ENCODE measurements at places on chromosomes 12 and 14. TPM values are rescaled to one million over a fixed set of nuclear protein-coding genes. Genes with fewer than 3 reads are reported as not detected.

GRCh38 chr14:71579331-71579730 lies 352.9 kb upstream of the RGS6 start:
- no peak for DNase-seq

DNA sequence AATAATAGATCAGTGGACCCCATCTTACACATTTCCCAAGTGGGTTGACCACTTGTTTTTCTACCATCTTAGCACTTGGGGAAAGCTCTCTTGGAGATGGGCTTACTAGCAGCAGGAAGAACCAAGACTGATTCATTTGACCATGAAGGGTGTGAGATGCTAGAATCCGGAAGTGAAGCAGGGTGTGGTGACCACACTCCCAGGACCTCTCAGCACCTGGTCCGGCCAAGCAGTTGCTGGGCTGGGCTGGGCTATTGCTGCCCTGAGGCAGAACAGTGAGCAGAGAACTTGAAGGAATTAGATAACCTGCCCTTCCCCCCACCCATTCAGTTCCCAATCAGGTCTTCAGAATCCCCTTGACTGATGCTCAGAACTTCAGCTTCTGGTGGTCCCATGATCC lies 24.4 kb downstream of the ADCY6 start:
- no peak for DNase-seq

DNA sequence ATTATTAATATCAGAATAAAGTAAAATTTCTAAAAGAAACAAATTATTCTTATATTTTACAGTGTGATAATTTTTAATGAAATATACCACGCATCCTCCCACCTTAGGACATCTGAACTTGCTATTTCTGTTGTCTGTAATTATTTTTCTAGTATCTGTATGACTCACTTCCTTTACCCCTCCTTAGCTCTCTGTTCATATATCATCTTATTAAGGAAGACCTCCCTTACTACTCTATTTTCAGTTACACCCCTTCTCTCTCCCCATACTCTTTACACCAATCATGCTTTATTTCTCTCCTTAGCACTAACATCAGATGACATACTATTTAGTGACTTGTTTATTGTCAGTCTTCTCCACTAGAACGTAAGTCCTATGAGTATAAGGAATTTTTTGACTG lies 34.2 kb upstream of the C12orf50 start:
- no peak for DNase-seq

GRCh38 chr12:321606-322326 lies 59.1 kb upstream of the SLC6A13 start:
- no peak for DNase-seq

DNA sequence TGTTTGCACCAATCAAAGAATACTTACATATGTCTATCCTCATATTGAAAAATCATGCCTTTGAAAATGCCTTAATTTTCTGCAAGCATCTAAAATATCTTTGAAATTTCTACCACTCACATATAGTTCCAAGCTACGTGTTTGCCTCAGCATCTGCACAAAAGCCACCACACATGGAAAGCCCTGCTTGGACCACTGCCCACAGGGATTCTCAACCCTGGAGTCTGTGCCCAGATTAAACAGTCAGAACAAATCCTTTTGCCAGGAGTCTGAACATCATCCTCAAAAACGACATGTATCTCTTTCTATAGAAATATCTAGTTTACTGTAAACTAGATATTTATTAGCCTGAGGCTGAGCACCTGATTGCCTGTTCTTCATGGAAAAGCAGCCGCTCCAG lies 32.6 kb downstream of the ARMH4 start:
- no peak for DNase-seq

DNA sequence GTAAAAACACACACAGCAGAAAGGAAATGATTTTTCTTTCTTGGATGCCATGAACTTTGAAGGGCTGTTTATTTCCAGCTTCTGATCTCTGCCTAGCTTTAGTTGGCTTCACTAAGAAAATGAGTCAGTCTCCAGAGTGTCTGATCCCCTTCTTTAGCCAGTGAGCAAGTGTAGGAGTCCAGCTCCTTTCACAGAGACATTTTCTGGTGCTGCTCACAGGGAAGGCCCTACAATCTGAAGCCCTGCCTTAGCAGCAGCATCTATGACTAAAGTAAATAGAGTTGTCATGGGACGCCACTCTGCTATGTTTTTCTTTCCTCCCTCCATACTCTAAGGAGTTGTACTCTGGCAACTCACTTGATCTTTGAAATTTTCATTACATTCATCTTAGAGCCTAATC lies 103.5 kb downstream of the RPAP3 start:
- no peak for DNase-seq

DNA sequence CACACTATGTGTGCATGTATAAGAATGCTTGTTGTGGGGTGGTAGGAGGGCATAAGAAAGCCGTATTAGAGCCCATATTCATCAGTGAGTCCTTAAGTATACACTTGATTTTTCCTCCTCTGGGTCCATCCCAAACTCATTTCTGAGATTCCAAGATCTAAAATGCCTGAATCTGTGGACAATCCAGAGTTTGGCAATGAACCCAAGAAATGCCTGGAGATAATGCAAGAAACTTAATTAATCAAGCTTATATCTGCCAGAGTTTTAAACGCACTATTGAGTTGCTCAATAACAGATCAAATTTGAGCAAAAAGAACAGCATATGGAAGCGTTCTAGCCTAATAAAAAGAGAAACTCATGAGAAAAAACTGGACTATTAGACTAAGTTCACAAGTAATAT lies 143.4 kb upstream of the NAV3 start:
- DNase-seq, result no peak

DNA sequence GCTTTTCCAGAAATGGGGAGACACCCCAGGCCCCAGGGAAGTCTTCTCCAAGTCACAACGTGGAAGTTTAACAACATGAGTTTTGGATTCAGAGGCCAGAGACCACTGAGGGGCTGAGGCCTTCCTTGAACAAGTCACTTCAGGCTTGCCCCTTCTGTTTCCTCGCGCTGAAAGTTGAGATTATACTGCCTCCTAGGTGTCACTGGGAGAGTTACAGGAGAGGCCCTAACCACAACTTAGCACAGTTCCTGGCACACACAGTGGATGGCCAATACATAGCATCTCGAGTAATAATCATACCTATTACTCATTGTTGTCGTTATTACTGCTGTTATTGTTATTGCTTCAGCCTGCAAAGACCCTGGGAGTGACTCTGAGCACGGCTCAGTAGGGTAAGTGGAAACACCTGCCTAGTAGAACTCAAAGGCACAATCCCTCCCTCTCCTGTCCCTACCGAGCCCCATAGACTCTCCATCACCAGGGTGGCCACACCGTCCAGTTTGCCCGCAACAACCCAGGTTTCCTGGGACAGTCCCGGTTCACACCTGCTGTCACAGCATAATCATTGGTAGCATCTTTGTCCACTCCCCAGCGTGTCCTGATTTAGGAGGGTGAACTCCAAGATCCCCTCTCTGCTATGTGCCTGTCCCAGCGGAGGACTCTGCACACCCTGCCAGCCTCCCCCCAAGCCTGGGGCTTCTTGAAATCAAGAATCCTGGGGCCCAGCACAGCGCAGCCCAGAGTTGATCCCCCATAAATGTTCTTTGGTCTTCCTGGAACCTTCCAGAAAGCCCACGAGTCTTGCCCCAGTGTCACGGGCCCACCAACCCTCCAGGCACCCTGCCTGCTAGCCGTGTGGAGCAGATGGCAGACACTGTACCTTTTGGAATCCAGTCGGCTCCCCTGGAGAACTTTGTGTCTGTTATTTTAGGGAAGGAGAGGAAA lies 85.0 kb downstream of the SYNE3 start:
- no peak for DNase-seq

- no peak for DNase-seq
Measured at GRCh38 chr12:122094735-122095631, 16.4 kb downstream of the MLXIP start.

GRCh38 chr12:109677279-109677691 lies 36.3 kb upstream of the FAM222A start:
- DNase-seq, result no peak

DNA sequence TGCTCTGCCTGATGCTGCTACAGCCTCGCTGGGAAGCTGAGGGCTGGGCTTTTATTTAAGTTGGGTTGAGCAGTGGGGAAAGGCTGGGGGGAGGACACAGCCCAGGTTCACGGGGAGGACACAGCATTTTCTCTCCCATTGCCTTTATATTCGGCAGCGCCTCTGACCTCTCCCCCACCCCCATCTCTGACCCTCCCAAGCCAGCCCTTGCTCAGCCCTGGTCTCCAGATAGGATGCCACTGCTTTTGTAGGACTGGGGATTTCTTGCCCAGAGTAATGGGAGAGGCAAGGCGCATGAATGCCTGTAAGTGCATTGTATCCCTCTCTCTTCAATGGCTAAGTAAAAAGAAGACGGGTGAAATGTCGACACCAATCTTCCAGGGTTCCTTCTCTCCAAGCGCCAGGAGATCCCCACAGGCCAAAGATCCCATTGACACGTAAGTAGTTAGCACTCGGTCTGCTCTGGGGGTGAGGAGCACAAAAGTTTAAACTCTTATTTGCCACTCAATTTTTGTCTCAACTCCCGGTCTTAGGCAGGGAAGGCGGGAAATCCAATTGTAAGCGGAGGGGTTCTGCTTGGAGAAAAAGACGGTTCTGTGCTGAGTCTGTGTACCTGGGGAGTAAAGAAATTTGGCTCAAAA lies 4.6 kb downstream of the HOXC4 start:
- no peak for DNase-seq

GRCh38 chr14:22524115-22524783 lies 64.8 kb downstream of the DAD1 start:
- DNase-seq, result no peak

DNA sequence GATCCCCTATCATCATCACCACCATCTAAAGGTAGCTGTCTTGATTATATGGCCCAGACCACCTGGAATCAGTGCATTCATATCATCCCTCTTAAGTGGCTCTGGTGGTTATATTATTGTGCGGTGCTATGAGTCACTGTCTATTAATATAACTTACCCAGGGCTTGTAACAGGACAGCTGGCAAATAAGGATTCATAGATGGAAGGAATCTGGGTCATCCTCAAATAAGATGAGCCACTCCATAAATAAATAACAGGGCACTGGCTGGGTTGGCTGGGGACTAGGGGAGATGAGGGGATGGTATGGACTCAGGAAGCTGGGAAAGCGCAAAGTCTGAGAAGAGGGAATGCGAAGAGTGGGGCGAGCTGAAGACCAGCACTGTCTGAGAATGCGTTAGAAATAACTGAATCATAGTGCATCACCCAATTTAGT lies 216.1 kb downstream of the NUAK1 start:
- no peak for DNase-seq

DNA sequence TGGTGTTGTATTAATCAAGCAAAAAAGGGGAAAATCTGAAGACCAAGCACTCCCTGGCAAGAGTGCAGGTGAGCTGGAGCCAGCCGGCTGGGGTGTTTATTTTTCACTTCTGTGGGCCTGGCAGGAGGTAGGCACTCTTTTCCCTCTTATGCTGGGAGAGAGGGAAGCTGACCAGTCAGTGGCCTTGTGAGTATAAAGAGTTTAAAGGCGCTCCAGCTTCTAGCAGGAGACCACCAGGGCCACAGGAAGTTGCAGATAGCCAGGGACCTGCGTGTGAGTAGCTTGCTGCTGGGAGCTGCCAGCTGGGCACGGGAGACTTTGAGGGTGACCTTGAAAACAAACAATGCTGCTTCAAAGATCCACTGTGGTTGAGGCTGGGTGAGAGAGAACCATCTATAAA lies 217.4 kb upstream of the PWP1 start:
- no peak for DNase-seq

GRCh38 chr14:90602088-90602687 lies 205.4 kb downstream of the CALM1 start:
- no peak for DNase-seq

GRCh38 chr12:114933428-114934160 lies 249.6 kb upstream of the TBX3 start:
- peak; percentile 87 for DNase-seq

GRCh38 chr14:93716002-93716745 lies 72.1 kb downstream of the PRIMA1 start:
- no peak for DNase-seq

- DNase-seq, result no peak
Measured at GRCh38 chr12:20140751-20141150, 227.6 kb upstream of the PDE3A start.

DNA sequence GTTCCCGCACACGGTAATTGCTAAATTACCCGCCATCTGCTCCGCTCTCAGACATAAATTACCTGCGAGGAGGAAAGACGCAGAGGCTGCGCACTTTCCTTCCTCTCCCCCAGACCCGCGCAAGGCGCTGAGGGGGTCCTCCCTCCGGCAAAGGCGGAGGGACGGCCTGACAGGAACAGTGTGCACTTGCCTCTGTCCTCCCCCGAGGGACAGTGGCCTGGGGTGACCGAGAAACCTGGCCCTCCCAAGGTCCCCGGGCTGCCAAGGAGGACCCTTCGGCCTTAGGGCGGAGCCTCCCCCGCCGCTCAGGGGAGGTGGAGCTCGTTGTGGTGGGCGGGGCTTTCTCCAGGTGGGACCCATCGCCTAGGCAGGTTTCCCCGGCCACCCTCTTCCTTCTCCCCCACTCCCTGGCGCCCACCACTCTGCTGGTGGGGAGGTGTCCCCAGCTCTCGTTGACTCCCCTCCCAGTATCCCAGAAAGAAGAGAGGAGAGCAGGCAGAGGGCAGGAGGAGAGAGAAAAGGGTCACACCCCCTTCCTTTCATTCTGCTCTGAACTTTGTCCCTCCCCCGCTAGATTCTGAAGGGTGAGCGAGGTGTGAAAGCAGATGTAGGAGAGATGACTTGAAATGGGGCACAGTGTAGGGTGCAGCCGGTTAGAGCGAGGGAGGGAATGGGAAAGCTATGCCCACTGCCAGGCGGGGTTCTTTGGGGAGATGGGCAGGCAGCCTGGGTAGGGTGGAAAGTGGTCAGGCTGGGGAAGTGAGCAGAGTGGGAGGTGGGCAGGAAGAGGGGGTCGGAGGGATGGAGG lies 11.4 kb upstream of the CALCOCO1 start:
- DNase-seq, result no peak

- DNase-seq, result no peak
Measured at GRCh38 chr14:30872602-30873001, 1.8 kb upstream of the COCH start.

GRCh38 chr12:117485984-117486839 lies 124.8 kb upstream of the NOS1 start:
- DNase-seq, result no peak

- DNase-seq, result no peak
Measured at GRCh38 chr12:102008615-102009126, 53.1 kb downstream of the WASHC3 start.

The OAS1 gene
- 6.0 TPM for total RNA-seq

The ATP23 gene
- total RNA-seq, result 8.0 TPM

The AQP6 gene
- not detected for total RNA-seq

The CDKN3 gene
- 7.7 TPM for total RNA-seq

The CELA1 gene
- total RNA-seq, result not detected

The HOXC6 gene
- total RNA-seq, result 1.8 TPM

The TTC5 gene
- 13.3 TPM for total RNA-seq

The COX6A1 gene
- 615 TPM for total RNA-seq

The LRRIQ1 gene
- total RNA-seq, result 2.3 TPM

The TAS2R46 gene
- 0.41 TPM for total RNA-seq

The ARHGEF25 gene
- total RNA-seq, result 2.4 TPM

The MORN3 gene
- total RNA-seq, result 0.89 TPM

The SERPINA4 gene
- total RNA-seq, result not detected
